ENCODE measurements at places on chromosomes 12 and 14.

GRCh38 chr12:78208092-78208491, 377.4 kb downstream of the NAV3 start:
- DNase-seq = no peak

DNA sequence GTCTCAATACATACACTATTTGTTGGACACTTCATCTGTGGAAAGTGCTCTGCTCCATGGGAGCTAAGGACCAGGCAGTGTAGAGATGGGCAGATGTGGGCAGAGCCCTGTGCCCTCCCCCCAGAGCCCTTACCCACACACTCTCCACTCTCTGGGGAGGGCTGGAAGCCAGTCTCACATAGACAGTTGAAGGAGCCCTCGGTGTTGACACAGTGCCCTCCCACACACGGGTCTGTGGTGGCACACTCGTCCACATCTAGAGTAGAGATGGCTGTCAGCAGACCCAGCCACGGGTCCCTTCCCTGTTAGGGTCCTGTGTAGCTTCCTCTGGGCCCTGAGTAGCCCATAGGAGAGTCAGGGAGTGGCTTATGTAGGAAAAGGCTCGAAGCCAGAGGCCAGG, 14.3 kb downstream of the ISCA2 start:
- no peak for DNase-seq

GRCh38 chr12:51886021-51886710, 1.7 kb upstream of the ANKRD33 start:
- peak; percentile 93 for DNase-seq

DNA sequence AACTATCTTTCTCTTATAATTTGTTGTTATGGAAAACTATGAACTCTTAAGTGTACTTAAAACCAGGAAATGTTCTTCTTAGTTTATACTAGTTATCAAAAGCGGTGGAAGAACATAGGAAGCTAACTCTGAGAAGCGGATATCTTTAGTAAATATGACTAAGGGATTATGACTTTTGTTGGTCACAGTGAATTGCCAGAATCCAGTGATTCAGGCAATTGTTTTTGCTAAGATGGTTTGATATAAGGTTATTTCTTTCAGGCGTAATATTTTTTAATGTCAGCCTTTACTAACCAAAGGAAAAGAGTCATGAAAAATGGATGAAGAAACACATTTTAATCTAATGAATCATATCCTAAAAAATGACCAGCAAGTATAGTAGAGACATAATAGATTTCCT, 473.5 kb downstream of the FOXG1 start:
- DNase-seq = no peak

GRCh38 chr12:42539696-42540095, 49.9 kb downstream of the PRICKLE1 start:
- no peak for DNase-seq

- no peak for DNase-seq
Observed at GRCh38 chr14:65267856-65268255, 144.7 kb upstream of the FUT8 start.

- DNase-seq = no peak
Observed at GRCh38 chr14:74756326-74756725, 6.8 kb upstream of the YLPM1 start.

- DNase-seq = no peak
Observed at GRCh38 chr12:47834199-47834903, 14.6 kb upstream of the HDAC7 start.

- DNase-seq = no peak
Observed at GRCh38 chr12:71786829-71787228, 32.2 kb downstream of the RAB21 start.
